DMS79 treated with DMSO at 0.1 percent for 48 hours (cell line): ENCODE measurements at places on chromosomes 11 and 22.
A peak's percentile ranks its signal among the peaks of the same experiment; 100 is the strongest.

- DNase-seq, result no peak
Measured at GRCh38 chr11:111019451-111019850, 226.1 kb upstream of the POU2AF2 start.

GRCh38 chr22:48520884-48521588 is 1306.6 kb downstream of the BRD1 start:
- DNase-seq, result no peak

DNA sequence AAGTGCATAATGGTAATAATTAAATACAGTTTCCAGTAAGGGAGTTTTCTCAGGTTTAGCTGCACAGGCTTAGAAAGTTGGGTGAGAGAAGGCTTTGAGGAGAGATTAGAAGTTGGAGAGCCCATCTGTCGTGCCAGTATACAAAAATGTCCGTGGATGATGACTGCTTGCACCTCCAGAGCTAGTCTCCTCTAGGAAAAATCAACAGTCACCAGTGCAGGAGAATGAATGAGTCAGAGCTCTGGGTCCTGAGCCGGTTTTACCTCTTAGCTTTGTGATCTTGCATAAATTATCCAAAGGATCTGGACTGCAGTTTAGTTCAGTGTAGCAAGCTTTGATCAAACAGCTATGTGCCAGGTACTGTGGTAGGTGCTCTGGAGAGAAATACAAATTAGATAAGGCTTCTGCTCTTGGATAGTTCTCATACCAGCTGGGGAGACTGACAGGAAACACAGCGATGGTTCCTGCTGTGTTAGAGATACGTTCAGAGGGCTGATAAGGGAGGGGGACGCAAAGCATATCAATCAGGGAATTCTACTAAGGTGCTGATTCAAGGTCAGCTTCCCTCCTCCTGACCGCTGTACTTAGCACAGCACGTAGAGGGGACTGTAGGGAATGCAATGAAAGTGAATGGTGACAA is 125.9 kb downstream of the TEAD1 start:
- DNase-seq, result peak; percentile 83

DNA sequence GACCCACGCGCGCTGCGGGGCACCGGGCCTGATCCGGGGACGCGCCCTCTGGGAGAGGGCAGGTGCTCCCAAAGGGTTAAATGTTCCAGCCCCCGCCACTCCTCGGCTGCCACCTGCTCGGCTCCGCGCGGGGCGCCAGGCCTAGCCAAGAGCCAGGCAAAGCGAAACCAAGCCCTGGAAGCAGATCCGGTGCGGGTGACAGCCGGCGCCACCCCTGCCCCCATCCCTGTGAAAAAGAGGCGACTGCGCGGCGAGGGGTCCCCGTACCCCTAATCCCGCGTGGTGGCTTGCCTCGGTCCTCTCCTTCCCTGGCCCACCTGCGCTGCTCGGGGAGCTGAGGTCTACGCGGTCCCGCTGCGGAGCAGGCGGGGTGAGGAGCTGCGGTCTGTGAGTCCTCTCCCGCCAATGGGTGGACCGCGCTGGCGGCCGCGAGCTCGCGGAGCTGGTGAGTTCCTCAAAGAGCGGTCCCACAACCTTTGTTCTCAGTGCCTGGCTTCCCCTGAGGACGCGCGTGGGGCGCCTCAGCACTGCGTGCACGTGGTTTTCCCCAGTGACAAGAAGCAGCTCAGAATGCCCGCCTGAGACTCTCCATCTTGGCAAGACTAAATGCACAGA is at the start of gene ME3:
Gene ME3, minus strand, starts transcription at position 610 of the 615 bp plus-strand sequence.
- peak; percentile 77 for DNase-seq

- no peak for DNase-seq
Measured at GRCh38 chr22:21009638-21010425, 5.1 kb upstream of the P2RX6 start.

DNA sequence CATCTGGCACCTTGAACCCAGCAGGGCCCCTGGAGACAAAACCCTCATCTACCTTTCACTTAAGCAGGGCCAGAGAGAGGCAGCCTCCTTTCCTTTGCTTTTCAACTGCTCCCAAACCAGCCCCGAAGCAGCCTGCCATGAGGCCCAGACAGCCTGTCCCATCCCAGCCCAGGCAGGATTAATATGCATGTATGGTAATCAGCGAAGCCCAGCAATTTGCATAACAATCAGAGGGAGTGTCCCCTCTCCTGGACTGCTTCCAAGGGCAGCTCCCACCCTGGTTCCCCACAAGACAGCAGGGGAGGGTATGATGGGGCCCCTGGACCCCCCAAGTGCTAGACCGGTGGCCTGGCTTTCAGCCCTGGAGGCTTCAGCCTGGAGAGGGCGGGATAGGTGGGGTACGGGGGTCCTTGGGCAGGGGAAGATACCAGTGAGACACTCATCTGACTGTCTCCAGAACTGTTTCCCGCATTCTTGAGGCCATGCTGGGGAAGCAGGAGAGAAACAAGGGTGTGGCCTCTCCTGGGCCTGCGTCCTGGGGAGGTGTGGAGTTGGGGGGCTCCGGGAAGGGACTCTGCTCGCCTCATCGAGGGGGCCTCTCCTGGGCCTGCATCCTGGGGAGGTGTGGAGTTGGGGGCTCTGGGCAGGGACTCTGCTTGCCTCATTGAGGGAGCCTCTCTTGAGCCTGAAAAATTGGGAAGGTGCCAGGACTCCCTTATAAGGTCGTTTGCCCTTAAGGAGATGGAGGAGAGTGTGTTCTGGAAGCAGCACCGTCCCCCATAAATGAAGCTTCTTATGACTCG is 93.2 kb upstream of the PRR5 start:
- peak; percentile 18 for DNase-seq

DNA sequence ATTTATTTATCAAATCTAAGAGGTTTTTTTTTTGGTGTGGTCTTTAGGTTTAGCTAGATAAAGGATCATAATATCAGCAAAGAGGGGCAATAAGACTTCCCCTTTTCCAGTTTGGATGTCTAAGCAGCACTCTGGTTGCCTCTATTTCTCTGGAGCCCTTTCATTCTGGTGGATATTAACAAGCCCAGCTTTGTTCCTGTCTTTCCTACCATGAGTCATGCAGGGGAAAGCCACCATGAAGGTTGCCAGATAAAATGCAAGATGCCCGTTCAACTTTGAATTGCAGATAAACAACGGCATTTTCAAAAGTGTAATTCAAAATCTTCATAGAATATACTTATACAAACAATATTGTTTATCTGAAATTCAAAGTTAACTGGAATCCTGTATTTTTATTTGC is 143.6 kb downstream of the ADAMTS15 start:
- no peak for DNase-seq

DNA sequence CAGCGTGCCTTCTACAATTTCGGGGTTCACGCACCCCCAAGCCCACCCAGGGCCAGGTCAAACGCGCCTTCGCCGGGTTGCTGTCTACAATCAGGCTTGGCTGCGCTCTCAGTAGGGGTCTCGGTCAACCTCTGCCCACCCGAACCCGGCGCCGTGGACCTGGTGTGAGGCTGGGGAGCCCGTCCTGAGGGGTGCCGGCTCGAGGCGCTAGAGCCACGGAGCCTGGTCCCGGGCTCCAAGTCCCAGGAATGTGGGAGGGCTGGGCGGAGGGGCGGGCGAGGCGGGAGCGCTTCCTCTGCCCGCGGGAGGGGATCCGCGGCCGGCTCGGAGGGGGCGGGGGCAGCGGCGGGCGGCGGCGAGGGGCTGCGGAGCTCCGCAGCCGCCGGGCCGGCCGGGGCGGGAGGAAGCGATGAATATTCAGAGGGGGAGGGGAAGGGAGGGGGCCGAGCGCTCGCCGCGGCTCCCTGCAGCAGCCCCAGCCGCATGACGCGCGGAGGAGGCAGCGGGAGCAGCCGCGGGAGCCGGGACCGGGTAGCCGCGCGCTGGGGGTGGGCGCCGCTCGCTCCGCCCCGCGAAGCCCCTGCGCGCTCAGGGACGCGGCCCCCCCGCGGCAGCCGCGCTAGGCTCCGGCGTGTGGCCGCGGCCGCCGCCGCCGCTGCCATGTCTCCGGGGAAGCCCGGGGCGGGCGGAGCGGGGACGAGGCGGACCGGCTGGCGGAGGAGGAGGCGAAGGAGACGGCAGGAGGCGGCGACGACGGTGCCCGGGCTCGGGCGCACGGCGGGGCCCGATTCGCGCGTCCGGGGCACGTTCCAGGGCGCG is at the start of gene PTPRJ:
Gene PTPRJ, plus strand, starts transcription at position 472 of the 819 bp plus-strand sequence. CDS start 354 bp downstream, outside the sequence.
- no peak for DNase-seq

GRCh38 chr11:60504219-60504905 is 10.8 kb upstream of the MS4A13 start:
- no peak for DNase-seq

GRCh38 chr11:86547727-86548126 is 124.7 kb downstream of the ME3 start:
- DNase-seq, result no peak

DNA sequence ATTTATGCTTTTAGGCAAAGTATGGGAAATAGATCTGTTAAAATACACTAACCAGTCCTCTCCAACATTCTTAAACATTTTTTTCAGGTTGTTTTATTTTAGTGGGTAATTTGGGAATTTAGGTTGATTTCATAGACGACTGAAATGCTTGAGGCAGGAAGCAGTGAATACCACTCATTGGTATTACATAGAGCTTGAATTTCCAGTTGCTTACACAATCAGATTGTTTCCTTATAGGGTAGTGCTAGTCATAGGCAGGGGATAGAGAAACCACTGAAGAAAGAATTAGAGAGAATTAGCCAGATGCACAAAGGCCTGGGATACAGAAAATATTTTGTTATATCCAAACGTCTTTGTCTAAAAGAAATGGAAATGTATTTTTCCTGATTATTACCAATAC is 23.9 kb upstream of the LYVE1 start:
- no peak for DNase-seq

DNA sequence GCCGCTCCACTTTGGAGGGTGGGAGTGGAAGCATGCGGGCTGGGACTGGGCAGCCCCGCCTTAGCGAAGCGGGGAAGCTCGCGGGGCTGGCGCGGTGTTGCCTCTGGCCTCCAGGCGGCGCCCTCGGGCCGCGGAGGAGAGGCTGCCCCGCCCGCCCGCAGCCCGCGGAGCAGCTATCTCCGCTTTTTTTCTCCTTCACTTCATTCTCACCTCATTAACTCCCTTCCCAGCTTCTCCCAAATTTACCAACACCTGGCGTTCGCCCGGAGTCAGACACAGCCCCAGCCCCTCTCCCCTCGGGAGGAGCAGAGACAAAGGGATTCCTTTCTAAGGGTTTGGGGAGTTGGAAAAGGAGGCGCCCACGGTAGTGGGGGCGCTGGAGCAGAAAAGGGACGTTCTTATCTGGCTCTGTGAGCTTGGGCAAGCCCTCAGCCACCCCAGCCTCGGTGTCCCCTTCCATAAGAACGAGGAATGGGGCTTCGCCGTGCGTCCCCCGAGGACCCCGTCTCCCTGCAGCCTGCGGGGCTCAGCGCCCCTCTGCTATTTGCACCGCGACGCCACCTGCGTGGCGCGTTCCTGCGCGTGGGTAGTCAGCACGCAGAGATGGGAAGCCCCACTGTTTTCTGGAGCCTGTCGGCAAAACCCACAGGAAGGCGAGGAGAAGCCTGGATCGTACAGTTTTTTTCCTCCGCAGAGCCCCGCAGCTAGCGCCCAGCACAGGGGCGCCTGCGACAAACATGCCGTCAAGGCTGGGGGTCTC is 1.5 kb upstream of the WNT11 start:
- DNase-seq, result peak; percentile 84

DNA sequence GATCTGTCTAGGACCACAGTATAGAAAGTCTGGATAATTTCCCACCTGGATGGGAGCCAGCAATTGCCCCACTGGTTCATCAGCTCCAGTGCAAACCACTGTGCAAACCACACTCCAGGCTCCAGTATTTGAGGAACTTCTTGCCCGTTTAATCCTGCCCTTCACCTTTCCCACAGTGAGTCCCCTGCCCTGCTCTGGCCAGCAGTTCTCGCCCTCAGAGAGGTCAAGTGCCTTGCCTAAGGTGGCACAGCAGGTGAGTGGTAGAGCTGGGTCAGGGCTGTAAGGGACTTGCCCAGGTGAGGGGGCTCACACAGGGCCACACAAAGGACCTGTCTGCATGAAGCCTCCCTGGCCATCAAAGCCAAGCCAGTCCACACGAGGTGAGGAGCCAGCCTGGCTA is 24.1 kb downstream of the MS4A10 start:
- DNase-seq, result no peak

DNA sequence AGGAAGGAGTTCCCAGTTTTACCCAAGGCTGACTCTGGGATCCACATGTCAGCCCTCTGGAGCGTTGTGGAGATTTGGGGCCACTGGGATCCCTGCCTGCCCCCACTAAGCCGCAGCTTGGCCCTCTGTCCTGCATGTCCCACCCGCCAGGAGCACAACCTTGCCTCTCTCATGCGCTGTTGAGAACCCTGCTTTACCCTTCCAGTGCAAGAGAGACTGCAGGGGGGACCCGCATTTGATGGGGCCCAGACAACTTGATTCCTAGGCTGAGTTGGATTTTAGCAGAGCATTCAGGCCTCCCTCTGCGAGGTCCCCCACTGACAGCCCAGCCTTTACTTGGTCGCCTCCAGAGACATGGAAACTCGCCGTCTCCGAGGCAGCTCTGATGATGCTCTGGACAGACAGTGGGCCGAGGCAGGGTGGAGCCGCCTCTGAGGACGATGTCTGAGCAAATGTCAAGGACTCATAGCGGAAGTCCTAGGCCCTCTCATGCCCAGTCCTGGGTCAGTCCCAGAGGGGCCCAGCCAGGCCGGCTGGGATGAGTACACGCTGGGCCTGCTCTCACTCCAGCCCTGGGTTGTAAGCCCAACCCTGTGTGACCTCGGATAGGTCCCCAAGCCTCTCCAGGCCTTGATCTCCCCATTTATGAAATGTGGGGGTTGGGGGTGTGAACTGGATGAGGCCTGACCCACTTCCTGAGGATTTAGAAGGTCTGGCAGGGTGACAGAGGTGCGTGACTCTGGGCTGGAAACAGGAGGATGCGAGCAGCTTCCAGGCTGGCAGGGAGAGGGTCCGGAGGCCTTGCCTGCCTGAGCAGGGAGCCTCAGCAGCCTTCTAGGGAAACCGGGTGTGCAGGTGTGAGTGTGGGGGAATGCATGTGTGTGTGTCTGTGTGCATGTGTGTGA is 630 bp downstream of the CD5 start:
- DNase-seq, result no peak

DNA sequence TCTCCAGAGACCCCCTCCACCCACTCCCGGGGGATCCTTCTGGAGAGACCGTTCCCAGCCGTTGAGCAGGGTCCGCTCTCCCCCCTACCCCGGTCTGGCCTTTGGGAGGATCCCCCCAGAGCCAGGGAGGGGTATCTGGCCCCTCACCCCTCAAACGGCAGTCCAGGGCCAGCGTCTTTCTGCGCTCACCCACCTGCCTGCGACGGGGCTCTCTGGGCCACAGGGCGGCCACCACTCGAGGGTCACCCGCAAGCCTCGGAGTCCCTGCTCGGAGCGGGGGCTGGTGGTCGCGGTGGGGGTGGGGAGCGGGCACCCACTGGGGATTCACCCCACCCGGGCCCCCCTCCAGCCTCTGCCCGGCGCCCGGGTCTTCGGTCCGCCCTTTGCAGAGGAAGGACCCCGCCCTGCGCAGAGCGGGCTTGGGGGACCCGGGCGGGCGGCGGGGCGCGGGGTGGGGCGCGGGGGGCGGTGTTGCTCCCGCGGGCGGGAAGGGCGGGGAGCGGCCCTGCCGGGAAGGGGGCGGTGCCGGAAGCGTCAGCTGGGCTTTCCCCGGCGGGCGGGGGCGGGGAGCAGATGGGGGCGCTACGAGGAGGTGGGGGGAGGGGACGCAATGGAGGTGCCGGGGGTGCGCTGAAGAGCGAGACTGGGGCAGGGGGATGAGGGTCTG is 16.6 kb downstream of the CRELD2 start:
- no peak for DNase-seq
